ENCODE measurements at places on chromosomes 7 and 10.

GRCh38 chr10:70198696-70199466, 28.6 kb upstream of the SAR1A start:
- DNase-seq, result no peak

DNA sequence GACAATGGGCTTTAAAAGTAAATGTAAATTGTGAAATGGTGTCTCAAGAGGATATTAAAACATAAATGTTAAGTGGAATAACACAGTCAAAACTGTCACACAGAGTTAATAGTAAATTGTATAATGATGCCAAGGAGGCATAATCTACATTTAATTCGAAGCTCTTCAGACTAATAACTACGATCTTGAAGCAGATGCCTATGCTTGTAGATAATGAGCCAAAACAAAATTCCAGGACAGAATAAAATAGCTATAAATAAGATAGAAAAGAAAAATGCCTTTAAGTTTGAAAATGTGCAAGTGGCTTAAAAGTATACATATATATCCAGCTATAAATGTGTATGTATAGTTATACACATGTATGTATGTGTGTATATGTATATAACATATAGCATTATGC, 17.5 kb downstream of the TWIST1 start:
- DNase-seq, result no peak

- DNase-seq, result no peak
Observed at GRCh38 chr7:95264363-95264891, 59.9 kb downstream of the PON1 start.

DNA sequence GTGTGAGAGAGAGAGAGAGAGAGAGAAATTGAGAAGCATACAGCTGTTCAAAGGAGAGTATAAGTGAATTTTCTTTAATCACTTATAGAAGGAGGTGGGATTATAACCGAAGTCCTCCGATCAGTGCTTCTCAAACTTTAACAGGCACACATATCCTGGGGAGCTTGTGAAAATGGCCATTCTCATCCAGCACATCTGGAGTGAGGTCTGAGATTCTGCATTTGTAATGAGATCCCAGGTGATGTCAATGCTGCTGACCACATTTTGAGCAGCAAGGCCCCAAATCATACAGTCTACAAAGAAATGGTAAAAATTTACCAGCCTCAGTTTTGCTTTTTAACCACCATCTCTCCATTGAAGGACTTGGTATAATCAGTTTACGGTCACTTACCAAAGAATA, 219.0 kb downstream of the PTEN start:
- no peak for DNase-seq

- no peak for DNase-seq
Observed at GRCh38 chr10:29740981-29741545, 106.3 kb upstream of the SVIL start.

DNA sequence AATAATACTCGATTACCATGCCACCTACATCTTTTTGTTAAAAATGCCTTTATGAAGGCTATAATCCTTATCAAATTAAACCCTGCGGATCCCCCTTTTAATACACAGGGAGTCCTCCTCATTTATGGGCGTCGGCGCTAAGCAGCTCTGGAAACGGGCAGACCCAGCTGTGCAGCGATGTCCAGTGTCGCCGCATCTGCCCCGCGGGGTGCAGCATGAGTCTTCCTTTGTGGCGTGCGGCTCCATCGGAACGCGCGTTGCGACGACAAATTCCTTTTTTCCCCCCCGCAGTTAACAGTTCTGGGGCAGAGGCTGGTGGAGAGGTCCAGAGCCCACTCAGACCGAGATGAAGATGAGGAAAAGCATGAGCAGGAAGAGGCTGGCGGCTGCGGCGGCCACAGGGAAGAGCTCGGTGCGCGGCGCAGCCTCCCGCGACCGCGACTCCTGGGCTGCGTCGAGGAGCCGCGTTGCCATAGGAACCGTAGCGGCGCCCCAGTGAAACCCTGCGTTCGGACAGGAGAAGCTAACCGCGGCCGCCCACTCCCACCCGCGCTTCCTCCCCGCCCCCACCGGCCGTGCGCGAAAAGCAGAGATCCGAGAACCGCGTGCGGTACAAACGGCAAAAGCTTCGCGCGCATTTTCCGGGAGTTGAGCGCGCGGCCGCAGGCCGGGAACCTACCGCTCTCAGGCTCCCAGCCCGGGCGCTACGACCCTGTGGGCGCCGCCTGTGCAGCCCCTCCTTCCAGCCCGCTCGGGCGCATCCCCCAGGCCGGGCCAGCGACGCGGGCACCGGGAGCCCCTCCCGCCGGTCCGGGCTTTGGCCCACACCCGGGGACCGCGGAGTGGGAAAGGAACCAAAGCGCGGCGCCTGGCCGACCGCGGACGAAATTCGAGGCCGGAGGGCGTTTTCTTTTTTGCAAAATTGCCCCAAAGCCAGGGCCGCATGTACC, 130.6 kb downstream of the SPAG6 start:
- DNase-seq, result no peak

- no peak for DNase-seq
Observed at GRCh38 chr10:121597504-121598262, 561 bp downstream of the FGFR2 start.

DNA sequence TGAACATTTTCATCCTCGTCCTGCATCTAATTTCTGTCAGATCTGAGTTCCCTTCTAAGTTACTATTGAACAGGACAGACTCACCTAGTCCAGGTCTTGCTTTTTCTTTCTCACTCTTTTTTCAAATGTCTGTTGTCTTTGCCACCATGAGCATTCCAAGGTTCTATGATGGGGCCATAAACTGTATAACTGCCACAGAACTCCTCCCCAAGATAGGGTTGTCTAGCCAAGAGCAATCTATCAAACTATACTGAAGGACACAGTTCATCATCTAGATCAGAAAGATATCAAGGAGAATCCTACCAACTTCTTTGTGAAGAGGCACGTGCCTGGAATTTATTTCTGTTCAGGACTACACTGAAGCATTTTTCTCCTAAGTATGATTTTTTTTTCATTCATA, 50.1 kb upstream of the FEZF1 start:
- DNase-seq, result no peak

GRCh38 chr10:122224159-122224558, 46.9 kb upstream of the BTBD16 start:
- DNase-seq, result no peak

GRCh38 chr7:149544028-149544427, 46.4 kb upstream of the ZNF746 start:
- no peak for DNase-seq

DNA sequence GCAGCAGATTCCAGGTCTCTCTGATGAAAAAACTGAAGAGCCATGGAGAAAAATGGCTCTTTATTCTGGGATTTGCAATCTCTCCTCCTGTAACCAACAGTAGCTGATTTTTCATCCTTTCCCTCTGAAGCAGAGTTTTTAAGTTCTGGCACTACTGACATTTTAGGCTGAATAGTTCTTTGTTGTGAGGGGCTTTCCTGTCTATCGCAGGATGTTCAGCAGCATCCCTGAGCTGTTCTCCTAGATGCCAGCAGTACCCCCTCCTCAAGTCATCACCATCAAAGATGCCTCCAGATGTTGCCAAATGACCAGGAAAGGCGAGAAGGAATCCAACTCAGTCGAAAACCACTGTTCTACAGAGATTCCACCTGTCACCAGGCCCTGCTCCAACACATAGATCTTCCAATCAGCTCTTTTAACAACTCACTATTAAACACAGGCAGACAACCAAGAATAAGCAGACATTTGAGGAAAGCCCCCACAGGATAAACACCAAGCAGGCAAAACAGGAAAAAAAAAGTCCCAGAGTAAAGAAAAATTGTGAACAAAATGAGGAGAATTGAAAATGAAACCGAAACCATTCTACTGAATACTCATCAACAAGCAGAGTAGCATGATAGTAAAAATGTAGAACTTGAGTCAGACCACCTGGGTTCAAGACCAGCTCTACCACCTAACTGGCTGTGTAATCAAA, 124.8 kb downstream of the MPP7 start:
- no peak for DNase-seq

DNA sequence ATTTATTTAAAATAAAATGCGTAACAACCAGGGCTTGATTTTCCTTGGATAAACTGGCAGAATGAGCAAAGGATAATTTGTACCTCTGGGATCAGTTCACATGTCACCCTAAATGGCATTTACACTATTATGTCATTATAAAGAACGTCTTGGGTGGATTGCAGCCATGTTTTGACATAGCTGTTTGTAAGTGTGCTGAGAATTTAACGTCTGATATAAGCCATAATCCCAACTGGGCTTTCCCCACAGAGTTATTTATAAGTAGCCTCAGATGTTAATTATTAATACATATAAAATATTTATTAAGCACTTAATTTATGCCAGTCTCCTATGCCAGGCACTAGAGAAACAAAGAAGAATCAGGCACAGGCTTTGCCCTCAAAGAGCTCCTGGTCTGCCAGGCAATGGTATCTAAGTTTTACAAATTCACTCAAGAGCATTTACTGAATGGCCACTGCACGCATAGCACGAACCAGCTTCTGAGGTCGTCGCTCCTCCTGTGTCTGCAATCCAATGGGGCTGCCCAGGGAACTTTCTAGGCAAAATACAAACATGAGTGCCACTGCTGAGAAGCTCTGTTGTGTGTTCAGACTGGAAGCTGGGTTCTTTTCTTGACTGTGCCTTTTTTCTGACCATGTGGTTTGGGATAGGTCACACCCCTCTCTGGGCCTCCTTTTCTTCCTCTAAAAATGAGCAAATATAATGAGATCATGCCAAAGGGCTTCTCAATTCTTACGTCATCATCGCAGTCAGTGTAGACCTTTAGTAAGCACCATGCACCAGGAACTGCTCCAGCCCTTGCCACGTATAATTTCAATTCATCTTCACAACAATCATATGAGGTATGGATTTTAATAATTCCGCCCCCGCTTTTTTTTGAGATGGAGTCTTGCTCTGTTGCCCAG, 11.3 kb upstream of the CTBP2 start:
- DNase-seq, result no peak

DNA sequence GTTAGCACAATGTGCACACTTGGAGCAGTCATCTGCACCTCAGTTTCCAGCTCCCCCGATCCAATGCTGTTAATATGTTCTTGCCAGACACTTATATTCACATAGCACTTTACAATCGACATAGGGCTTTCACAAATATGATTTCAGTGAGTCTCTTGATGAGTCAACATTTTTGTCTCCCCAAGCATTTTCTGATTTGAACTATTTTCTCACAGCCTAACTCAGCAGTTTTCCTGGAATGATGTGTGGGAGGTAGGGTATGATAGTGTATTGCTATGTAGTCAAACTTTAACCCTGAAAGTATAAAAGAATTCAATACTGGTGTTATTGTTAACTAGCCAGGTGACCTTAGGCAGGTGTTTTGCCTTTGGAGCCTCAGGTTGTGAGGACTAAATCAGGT, 82.5 kb upstream of the LRGUK start:
- no peak for DNase-seq

DNA sequence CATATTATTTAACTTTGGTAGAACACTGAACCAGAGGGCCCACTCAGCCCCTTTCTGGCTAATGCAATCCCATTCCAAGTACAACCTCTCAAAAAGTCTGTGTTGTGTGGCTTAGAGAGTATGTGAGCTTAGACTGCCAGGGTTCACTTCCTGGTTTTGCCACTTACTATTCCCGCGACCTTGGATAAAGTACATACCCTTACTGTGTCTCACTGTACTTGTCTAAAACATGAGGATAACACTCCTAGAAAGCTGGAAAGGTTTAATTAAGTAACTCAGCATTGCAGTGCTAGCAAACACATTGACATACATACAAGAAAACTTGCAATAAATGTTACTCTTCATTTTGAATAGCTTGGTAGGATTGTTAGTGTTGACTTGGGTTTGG, 215.8 kb downstream of the CHCHD3 start:
- DNase-seq, result no peak

- peak; percentile 17 for DNase-seq
Observed at GRCh38 chr7:55254596-55255495, 110.3 kb upstream of the LANCL2 start.

DNA sequence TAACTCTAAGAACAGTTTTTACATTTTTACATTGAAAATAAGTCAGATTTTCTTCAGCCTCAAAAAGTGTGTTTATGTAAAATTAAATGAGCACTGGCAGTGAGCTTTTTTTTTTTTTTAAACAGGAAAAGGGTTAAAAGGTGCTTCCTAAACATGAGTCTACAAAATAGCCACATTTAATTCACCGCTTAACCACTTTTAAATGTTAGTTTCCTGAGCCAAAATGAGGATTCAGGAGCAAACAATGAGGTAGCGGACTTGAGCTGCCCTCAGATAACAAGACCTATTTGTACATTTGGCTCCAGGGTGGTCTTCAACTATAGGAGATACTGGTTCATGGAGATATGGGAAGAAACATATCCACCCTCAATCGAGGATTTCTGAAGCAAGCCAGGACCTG, 22.8 kb downstream of the AKR1C3 start:
- no peak for DNase-seq

GRCh38 chr10:60942788-60943315, 1.1 kb downstream of the RHOBTB1 start:
- DNase-seq, result no peak

DNA sequence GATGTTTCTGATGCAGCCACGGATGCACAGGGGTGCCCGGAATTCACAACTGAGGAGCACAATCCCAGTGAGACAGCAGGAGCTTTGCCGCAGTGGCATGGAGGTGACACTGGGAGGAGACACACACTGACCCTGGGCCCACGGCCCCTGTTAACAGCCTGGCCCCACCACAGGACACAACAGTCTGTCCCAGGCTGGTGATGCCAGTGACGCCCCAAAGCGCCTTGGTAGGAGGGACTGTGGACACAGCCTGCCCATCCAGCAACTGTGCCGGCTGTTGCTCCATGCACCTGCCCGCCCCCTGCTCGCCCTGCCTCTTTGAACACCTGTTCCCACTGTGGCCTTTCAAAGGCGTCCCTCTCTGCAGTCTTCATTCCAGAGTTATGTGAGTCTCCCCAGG, 49.8 kb downstream of the KLF6 start:
- DNase-seq, result no peak

GRCh38 chr10:69332278-69333010, 54.1 kb downstream of the HK1 start:
- DNase-seq, result no peak

DNA sequence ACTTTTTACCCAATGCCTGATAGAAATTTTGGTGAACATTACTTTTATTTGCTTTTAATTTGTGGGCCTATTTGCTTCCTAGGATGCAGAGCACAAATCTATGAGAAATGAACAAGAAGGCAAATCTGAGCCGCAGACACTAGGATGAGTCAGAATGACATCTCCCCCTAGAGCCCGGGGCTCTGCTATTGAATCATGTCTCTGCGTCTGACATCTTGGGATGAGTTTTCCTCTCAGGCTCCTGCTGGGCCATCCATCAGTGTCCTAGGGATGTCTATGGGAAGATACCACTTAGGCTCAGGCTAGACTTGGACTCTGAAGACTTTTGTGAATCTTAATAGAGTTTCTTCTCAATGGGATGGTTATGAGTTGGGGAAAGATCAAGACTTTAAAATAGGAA, 157.3 kb upstream of the MTPN start:
- no peak for DNase-seq

- DNase-seq, result no peak
Observed at GRCh38 chr10:130202984-130203621, 66.9 kb downstream of the GLRX3 start.
